Parietal lobe (tissue), 2 donors: ENCODE measurements at places on chromosomes 1 and 21. TPM values are rescaled to one million over a fixed set of nuclear protein-coding genes. Genes with fewer than 3 reads are reported as not detected.

PRELP gene
- total RNA-seq = under 0.01 TPM

HSPB7 gene
- not detected for total RNA-seq

GNG4 gene
- 32.2 TPM for total RNA-seq

GNPAT gene
- 65.4 TPM for total RNA-seq

ARHGEF16 gene
- total RNA-seq = not detected

DDAH1 gene
- 45.4 TPM for total RNA-seq

VWA5B1 gene
- 0.63 TPM for total RNA-seq

TSPAN2 gene
- 28.2 TPM for total RNA-seq

DIO1 gene
- not detected for total RNA-seq

SYTL1 gene
- not detected for total RNA-seq

CD48 gene
- total RNA-seq = not detected

CLCA4 gene
- total RNA-seq = not detected

KRTAP7-1 gene
- total RNA-seq = not detected

RXFP4 gene
- total RNA-seq = not detected

CYP4A22 gene
- total RNA-seq = not detected

SLC6A17 gene
- 27.2 TPM for total RNA-seq

TMCO1 gene
- 38.5 TPM for total RNA-seq

PLA2G2F gene
- total RNA-seq = not detected
